ENCODE measurements at places on chromosomes 6 and 20. TPM values are rescaled to one million over a fixed set of nuclear protein-coding genes. Genes with fewer than 3 reads are reported as not detected.

VGLL2 gene
- 0.13 TPM for total RNA-seq

CRISP2 gene
- under 0.01 TPM for total RNA-seq

RAB32 gene
- total RNA-seq = 89.6 TPM

WFDC12 gene
- total RNA-seq = not detected

BPIFB4 gene
- not detected for total RNA-seq

HTR1E gene
- total RNA-seq = not detected

APCDD1L gene
- total RNA-seq = 27.9 TPM

SLC26A8 gene
- not detected for total RNA-seq

ABT1 gene
- total RNA-seq = 15.0 TPM

KCNQ2 gene
- not detected for total RNA-seq

NOX3 gene
- not detected for total RNA-seq

HLA-DOA gene
- total RNA-seq = under 0.01 TPM

GABBR1 gene
- 9.5 TPM for total RNA-seq

TPD52L1 gene
- 64.5 TPM for total RNA-seq

GCM1 gene
- not detected for total RNA-seq

CDH4 gene
- total RNA-seq = 12.4 TPM

All from mesangial cell (primary cell).